ENCODE measurements at places on chromosomes 11 and 22.

DNA sequence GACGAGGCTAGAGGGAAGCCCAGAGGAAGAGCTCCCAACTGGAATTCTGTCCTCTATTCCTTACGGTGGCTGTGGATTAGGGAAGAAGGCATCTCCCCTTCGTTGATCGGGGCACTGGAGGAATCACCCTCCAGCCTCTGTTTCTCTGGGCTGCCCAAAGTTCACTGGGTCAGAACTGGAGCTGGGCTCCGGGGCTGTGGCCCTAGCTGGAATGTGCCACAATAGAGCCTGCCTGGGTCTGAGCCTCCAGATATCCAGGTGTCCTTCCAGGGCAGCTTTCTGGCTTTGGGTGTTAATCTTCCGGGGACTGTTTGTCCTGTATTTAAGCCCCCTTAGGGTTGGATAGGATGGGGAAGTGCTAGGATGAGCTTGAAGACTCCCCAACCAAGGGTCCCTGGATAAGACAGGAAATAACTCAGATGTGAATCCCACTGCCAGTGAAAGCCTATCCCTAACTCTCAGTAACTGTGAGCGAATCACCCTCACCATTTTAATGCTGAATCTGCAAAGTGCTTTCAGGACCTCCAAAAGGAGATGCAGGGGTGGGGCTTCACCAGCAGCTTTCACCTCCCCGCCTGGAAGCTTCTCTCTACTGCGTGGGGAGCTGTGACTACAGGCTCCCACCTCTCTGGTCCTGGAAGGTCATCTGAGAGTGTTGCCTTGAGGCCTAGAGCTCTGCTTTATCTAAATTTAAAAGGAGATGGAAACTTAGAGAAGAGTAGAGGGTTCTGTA is 9.5 kb downstream of the YPEL4 start:
- no peak for DNase-seq
- no peak overlapping the region for H3K4me3 ChIP-seq
- peaks cover 14% of the 10 kb centered on the region for H3K4me1 ChIP-seq
- H3K27ac ChIP-seq = no peak overlapping the region
- H3K36me3 ChIP-seq = no peaks in the 10 kb centered on the region

- H3K36me3 ChIP-seq = peaks cover 4% of the 10 kb centered on the region
- H3K4me1 ChIP-seq = peaks cover 5% of the 10 kb centered on the region
Measured at GRCh38 chr22:43377896-43378704, 33.7 kb upstream of the MPPED1 start.

- no peaks in the 10 kb centered on the region for H3K27me3 ChIP-seq
- H3K36me3 ChIP-seq = peaks cover 49% of the 10 kb centered on the region
- H3K4me1 ChIP-seq = peaks cover 66% of the 10 kb centered on the region
Measured at GRCh38 chr11:126307706-126308105, 3.8 kb downstream of the DCPS start.

DNA sequence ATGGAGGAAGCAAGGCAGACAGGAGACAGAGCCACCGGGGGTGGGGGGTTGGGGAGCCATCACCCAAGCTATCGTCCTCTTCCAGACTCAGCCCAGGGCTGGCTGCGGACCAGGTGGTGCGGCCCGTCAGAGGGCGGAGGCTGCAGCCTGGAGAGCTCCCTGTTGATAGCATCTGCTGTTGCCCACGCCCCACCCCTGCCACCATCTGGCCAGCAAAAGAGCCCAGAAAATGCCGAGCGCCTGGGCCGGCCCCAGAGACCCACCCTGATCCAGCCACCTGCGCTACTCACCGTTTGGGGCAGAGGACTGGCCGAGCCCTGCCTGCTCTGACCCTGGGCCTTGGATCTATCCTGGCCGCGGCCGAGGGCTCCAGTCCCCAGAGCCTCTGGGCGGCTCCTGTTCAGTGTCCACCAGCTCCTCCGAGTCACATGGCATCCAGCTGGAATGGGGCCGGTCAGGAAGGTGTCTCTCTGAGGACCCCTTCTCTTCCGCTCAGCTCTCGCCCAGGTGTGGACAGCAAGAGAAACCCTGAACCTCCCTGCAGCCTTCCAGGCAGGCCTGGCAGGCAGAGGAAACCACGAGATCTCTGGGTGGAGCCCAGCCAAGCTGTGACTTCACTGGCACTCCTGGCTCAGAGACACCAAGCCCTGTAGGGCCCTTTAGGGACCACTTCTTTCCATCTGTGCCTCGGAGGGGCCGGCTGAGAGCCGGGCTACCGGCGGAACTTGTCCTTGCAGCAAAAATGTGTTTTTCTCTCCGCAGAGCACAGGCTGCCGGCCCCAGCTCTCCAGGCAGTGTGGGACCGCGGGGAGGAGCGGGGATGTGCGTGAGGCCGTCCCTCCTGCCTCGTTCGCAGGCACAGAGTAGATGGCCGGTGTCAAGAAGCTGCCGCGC is at the start of gene MRGPRE:
Gene MRGPRE (minus strand): TSS at position 567 of the 894 bp plus-strand sequence. CDS start 3,618 bp downstream, outside the sequence.
- no peak for DNase-seq
- no peaks in the 10 kb centered on the region for H3K4me1 ChIP-seq
- peaks cover 15% of the 10 kb centered on the region for H3K27me3 ChIP-seq
- no peak within 1 kb of the TSS for H3K27ac ChIP-seq
- H3K36me3 ChIP-seq = no peaks in the 10 kb centered on the region

GRCh38 chr11:58801974-58802545 is 42.4 kb downstream of the GLYATL2 start:
- H3K4me1 ChIP-seq = peaks cover 8% of the 10 kb centered on the region
- DNase-seq = no peak
- no peaks in the 10 kb centered on the region for H3K27me3 ChIP-seq
- H3K4me3 ChIP-seq = no peak overlapping the region

- H3K4me1 ChIP-seq = no peaks in the 10 kb centered on the region
- H3K27me3 ChIP-seq = no peaks in the 10 kb centered on the region
- no peak overlapping the region for H3K4me3 ChIP-seq
- no peak for DNase-seq
Measured at GRCh38 chr11:14860511-14860910, 31.5 kb downstream of the CYP2R1 start.

GRCh38 chr11:12409621-12410005 is 32.2 kb downstream of the PARVA start:
- no peaks in the 10 kb centered on the region for H3K36me3 ChIP-seq
- no peak overlapping the region for H3K4me3 ChIP-seq
- peaks cover 12% of the 10 kb centered on the region for H3K27me3 ChIP-seq
- DNase-seq = no peak

GRCh38 chr11:106551744-106552673 is 466.3 kb downstream of the GUCY1A2 start:
- no peaks in the 10 kb centered on the region for H3K36me3 ChIP-seq
- H3K27me3 ChIP-seq = no peaks in the 10 kb centered on the region
- no peaks in the 10 kb centered on the region for H3K4me1 ChIP-seq

GRCh38 chr11:35432464-35432863 is 13.1 kb upstream of the SLC1A2 start:
- no peak for DNase-seq
- no peaks in the 10 kb centered on the region for H3K36me3 ChIP-seq
- no peak overlapping the region for H3K4me3 ChIP-seq
- no peak overlapping the region for H3K27ac ChIP-seq
- H3K4me1 ChIP-seq = no peaks in the 10 kb centered on the region

GRCh38 chr11:121393855-121394254 is 58.3 kb upstream of the SORL1 start:
- H3K36me3 ChIP-seq = no peaks in the 10 kb centered on the region
- peak overlapping the region; percentile 1 for H3K27ac ChIP-seq
- H3K4me1 ChIP-seq = peaks cover 30% of the 10 kb centered on the region
- peak overlapping the region; percentile 60 for H3K4me3 ChIP-seq
- H3K27me3 ChIP-seq = no peaks in the 10 kb centered on the region
- no peak for DNase-seq

DNA sequence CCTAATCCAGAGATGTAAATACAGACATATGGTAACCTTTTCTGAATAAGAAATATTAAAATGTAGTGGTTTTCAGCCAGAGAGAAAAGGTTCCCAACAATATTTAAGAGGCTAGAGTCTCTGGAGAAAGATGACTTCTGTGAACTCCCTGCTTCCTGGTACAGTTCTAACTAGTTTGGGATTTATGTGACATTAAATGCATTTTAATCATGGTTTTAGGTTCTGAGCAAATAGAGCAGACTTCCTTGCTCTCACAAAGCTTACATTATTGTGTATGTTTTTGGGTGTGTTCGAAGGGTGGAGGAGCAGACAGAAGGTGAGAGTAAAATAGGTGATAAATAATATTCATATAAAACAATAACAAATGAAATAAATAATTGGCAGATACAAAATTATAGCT is 250.1 kb upstream of the LUZP2 start:
- no peak overlapping the region for H3K27ac ChIP-seq
- H3K4me3 ChIP-seq = no peak overlapping the region
- DNase-seq = no peak
- H3K36me3 ChIP-seq = no peaks in the 10 kb centered on the region

All from stimulated activated naive B cell treated with anti-CD40 and anti-IgM and Interleukin-4, amounts not matched to agents 10 μg/mL and 1 μg/mL and 100 μg/mL, for 72 hours (primary cell).